Stimulated activated CD8-positive, alpha-beta memory T cell treated with anti-CD3 and anti-CD28 coated beads, Interleukin-15, amount 100 ng/mL, for 4 hours (primary cell): ENCODE measurements at places on chromosomes 11 and 22.

GRCh38 chr11:109374032-109374431 is 48.0 kb upstream of the C11orf87 start:
- no peak for DNase-seq

DNA sequence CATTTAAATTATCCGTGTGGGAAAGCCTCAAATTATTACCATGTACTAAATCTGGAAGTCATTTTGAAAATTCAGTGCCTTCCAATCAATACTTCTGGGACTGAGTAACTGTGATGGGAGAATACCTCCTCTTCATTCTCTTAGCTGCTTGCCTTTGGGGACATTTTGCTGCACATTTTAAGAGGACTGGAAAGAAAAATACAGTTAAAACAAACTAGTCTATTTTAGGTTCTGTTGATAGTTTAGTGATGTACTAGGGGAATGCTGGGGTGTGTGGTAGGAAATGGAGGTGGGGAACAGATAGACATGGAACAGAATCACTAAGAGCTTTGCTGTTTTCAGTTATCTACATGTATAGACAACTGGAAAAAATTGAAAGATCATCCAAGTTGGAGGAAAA is 65.7 kb upstream of the APOA1 start:
- DNase-seq = no peak

GRCh38 chr11:17527628-17527995 is 16.6 kb downstream of the USH1C start:
- DNase-seq = no peak

DNA sequence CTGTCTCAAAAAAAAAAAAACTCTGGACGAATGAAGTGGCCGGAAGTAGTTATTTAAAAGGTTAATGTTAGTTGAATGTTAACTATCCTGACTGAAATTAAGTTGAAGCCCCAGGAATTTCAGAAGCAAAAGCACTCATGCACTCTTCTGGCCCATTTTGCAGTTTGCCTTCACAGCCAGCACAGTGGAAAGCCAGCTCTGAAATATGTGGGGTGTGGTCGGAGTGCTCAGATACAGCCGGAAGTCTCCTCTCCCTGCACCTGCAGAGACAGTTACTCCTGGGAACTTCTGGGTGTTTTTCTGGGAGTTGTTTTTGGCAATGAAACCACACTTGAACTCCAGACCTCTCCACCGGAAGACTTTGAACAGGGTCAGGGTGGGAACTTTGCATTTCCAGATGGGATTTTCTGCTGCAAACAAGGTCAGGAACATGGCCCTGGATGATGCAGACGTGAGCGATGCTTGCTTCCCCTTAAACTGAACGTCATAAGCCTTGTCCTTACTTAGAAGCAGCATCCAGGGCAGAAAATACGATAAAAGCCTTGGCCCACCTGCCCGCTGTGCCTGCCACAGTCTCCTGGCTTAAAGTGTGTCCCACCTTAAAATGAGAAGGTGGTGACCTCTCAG is 21.5 kb upstream of the CABP2 start:
- DNase-seq = no peak

- DNase-seq = no peak
These were observed 28.2 kb downstream of the MYH9 start for GRCh38 chr22:36359470-36359996.

DNA sequence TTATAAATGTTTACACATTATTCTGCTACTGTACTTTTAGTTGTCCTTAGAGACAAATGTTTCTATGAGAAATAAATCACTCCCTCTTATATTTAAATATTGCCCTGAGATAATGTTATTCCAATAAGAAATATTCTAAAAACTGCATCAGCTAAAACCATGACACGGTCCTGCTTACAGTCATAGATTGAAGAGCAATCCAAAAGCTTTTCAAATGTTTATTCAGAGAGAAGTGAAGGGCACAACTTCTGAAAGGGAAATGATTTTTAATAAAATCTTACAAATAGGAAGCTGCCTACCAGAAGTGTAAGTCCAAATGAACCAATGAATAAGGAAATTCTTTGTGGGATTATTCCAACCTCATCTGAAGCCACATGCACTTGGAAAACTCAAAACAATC is 49.2 kb downstream of the STK33 start:
- no peak for DNase-seq

- no peak for DNase-seq
These were observed 47.6 kb upstream of the NAV2 start for GRCh38 chr11:19664886-19665548.

DNA sequence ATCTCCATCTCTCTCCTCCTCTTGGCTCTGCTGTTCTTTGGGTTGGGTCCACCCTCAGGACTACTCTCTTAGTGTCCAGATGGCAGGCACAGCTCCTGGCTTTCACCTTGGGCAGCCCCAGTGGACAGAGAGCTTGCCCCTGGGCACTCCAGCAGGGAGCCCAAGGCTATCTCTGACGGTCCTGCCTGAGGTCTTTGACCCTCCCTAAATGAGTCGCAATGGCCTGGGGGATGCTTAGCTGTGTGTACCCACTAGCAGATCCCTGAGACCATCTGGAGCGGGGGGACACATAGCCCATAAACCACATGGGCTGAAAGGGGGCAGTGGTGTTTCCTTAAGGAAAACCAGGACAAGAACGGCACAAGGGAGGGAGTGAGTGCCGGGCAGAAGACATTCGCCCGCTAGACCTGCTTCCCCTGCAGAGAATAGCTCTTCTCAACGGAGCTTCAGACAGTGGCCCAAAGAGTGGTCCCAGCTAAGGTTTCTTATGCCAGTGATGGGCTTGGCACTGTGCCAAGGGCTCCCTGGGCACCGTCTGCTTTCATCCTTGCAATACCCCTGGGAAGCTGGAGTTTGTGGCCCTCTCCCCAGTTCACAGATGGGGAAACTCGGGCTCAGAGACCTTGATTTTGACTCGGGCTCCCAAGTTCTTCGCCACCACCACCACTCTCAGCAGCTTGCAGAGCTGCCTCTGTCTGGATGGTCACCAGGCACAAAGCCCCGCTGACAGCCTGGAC is 53.9 kb upstream of the ANO1 start:
- DNase-seq = no peak

DNA sequence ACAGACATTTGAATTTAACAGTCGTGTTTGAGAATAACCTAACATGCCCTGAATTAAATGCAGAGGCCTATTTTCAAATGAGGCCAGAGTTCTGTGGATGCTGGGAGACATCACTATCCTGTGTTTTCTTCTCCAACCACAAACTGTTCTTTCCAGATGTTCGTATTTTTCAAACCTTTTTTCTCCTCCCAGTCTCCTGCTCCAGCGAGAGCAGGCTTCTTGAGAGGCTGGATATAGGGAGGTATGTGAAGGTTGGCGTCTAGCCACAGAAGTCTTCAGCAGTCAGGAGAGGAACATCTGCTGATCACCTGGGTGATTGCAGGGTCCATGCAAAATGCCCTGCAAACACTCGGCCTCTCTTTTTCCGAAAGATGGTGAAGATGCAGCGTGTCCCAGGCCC is 126.3 kb downstream of the C11orf91 start:
- no peak for DNase-seq

DNA sequence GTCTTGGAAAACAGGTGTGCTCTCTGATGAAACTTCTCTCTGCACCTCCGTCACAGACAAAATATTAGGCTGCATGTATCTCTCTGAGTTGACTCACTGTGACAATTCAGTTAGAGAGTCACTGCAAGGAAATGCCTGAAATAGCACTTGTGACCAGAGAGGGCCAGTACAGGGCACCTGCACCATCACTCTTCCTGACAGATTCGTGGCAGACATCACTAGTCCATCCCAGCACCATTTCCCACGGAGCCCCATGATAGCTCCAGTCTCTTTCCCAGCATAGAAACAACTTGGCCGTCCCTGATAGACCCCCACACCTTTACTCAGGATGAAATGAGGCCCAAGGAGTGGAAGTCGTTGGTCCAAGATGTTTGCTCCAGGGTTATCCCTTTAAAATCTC is 73.3 kb upstream of the ISX start:
- no peak for DNase-seq

GRCh38 chr11:125688066-125688465 is 7.4 kb upstream of the ACRV1 start:
- no peak for DNase-seq

DNA sequence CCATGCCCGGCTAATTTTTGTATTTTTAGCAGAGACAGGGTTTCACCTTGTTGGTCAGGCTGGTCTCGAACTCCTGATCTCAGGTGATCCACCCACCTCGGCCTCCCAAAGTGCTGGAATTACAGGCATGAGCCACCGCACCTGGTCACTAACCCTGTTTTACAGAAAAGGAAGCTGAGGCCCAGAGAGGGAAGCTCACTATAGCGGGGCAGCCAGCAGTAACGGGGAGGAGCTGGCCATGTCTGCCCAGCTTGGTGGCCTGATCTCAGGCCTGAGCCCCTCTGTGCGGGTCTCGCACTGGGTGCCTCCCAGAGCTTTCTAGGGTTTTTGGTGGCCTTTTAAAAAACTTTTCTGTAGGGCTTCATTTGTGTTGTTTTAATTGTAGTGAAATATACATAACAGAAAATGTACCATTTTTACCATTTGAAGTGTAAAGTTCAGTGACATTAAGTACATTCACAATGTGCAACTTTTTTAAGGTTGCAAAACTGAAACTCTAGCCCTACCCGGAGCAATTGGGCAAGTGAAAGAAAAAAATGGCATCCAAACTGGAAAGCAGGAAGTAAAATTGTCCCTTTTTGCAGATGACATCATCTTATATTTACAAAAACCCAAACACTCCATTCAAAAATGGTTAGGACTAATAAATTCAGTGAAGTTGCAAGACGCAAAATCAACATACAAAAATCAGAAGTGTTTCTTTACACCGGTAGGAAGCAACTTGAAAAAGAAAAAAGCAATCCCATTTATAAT is 14.5 kb upstream of the CYTH4 start:
- DNase-seq = no peak

GRCh38 chr22:32957200-32957803 is 100.9 kb downstream of the SYN3 start:
- no peak for DNase-seq

DNA sequence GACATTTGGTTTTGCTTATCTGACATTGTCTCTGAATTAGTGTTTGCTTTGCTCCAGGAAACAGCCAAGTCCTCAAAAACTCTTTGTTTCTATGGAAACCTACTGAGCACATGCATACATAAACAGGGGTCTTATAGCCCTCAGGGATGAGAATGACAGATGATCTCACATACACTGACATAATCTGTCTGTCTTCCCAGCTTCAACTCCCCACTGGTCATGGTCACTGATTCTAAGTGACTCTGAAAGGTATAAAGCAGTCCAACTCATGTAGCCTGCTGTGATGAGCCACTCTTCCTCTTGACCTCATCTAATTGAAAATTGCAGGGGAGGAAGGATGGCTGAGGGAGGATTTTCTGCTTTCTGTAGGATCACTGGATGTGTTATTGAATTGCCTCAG is 12.6 kb downstream of the ZNF143 start:
- DNase-seq = no peak

DNA sequence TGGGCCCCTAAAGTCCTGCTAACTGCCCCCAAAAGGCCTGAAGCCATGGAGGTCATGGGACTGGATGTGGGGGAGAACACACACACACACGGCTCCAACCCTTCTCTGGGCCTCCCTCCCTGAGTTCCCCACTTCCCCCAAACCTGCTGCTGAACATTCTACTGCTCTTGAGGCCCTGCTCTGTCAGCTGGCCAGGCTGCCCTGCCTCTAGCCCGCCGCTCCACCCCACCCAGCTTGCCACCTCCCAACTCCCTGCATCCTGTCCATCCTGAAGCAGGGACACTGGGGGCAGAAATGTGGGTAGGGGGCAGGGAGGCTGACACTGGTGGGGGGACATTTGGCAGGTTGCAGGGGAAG is 1.0 kb downstream of the KCNJ4 start:
- no peak for DNase-seq

DNA sequence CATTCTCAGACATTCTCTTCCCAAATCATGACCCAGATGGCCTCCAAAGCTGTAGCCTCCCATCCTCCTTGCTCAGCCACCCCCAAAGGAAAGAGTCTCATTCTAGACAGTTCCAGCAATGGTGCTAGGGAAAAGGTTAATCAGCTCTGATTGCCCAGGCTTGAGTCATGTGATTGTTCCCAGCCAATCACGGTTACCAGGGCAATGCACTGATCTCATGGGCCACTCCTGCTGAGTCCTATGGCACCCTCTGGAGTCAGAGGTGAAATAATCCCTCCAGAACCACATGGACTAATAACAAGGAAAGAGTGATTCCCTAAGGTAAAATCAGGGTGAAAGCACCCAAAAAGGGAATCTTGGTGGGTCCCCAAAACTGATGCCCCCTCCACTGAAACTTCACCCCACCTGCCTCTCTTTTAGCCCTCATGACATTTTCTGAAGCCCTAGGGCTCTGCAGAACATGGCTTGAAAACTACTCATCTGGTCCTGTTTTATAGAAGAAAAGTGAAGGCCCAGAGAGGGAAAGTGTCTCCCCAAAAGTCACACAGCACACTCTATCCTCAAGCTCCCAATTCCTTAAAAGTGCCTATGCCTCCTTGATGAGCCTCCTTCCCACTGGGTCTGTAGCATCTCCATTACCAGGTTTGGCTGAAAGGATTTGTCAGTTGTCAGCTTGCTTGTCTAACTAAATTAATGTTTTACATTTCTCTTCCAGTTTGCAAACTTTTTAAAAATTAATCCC is 203.7 kb downstream of the MN1 start:
- DNase-seq = no peak

DNA sequence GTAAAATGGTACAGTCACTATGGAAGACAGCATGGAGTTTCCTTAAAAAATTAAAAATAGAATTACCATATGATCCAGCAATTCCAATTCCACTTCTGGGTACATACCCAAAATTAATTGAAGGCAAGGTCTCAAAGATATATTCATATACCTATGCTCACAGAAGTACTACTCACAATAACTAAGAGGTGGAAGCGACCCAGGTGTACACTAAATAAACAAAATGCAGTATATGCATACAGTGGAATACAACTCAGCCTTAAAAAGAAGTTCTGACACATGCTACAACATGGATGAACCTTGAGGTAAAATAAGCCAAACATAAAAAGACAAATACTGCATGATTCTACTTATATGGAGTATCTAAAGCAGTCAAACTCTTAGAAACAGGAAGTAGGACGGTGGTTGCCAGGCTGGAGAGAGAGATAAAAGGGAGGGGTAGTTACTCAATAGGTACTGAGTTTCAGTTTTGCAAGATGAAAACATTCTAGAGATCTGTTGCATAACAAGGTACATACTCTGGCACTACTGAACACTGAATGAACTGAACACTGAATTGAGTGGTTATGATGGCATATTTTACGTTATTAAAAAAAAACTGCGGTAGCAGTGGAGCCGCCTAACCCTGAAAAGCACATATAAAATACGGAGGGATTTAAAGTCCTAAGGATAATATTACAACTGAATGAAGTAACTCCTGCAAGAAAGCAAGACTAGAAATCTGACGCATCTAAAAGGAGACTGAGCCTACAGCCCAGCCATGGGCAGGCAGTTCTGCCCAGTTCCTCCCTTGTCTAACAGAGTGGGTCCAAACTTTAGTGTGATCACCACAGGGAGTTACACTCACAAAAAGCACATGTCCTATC is 12.8 kb downstream of the DGCR2 start:
- no peak for DNase-seq

DNA sequence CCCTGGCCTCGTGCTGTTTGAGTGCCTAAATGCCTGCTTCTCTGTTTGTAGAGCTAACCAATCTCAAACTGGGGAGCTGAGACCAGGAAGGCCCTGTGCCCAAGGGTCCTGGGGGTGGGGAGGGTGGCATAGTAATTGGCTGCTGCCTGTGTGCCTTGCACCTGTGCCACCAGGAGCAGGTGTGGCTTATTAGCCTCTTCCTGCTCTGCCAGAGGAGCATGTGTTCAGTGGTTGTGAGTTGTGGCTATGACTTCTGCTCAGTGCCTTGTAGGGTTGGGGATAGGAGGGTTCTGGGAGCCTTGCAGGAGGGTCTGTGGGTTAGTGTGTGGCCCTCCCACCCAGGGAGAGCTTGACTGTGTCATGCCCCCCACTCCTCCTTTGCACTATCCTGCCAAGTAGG is 109.2 kb downstream of the ZBTB16 start:
- no peak for DNase-seq

GRCh38 chr22:27581688-27582087 is 219.9 kb downstream of the MN1 start:
- DNase-seq = no peak
